ENCODE measurements at places on chromosomes 16 and 17. TPM values are rescaled to one million over a fixed set of nuclear protein-coding genes. Genes with fewer than 3 reads are reported as not detected.
A peak's percentile ranks its signal among the peaks of the same experiment; 100 is the strongest.

DNA sequence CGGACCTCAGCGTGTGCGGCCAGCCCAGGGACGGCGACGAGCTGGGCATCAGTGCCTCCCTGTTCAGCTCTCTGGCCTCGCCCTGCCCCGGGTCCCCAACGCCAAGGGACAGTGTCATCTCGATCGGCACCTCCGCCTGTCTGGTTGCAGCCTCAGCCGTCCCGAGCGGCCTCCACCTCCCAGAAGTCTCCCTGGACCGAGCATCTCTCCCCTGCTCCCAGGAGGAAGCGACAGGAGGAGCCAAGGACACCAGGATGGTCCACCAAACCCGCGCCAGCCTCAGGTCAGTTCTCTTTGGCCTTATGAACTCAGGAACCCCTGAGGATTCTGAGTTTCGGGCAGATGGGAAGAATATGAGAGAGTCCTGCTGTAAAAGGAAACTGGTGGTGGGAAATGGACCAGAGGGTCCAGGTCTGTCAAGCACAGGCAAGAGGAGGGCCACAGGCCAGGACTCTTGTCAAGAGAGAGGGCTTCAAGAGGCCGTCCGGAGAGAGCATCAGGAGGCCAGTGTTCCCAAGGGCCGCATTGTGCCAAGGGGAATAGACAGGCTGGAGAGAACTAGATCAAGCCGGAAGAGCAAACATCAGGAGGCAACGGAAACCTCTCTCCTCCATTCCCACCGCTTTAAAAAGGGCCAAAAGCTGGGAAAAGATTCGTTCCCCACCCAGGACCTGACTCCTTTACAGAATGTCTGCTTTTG, 825 bp downstream of the HASPIN start:
- DNase-seq: no peak

- no peak for DNase-seq
Observed at GRCh38 chr16:15749985-15750384, 99.9 kb downstream of the NDE1 start.

DNA sequence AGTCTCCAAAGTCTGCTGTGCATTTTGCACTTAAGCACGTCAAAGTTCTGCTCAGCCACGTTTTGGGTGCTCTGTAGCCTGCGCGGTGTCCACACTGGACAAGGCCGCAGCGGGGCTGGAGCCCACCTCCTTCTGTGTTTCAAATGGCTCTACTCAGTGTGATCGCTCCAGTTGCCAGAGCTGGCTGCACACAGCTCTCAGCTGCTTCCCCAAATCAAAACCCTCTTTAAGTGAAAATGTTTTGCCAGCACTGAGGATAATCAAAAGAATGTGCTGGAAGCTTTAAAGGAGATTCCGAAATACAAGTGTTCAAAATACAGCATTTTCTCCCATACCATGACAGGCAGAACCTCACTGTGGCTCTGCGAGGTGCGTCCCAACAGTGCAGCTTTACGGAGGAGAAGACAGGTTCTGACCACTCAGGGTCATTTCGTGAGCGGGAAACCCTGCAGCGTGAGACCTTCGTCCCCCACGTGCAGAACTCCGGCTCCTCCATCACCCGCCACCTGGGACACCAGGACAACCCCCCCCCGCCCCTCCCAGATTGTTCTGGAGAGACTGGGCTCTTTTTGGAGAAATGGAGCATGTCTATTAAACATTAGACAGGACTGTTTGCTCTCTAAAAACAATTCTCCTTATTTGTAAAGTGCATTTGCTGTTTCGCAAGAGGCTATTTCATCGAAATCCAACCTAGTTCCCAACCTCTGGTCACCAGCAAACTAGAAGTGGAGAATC, 16.6 kb downstream of the TBC1D16 start:
- DNase-seq: no peak

DNA sequence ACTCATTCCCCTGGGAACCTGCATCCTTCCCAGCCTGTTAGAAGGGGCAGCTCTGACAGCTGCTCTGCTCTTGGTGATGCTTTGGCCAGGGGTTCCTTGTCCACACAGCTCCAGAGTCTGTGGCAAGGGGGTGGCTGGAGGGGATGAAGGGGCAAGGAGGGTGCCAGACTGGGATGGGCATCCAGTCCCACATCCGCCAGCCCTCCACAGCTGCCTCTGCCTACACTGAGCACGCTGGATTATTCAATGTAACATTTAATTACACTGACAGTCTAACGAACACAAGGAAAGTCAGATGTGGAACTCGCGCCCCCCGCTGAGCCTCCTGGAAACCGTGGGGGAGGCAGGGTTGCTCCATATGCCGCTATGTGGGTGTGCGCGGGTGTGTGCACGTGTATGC, 101.1 kb downstream of the C16orf78 start:
- no peak for DNase-seq

DNA sequence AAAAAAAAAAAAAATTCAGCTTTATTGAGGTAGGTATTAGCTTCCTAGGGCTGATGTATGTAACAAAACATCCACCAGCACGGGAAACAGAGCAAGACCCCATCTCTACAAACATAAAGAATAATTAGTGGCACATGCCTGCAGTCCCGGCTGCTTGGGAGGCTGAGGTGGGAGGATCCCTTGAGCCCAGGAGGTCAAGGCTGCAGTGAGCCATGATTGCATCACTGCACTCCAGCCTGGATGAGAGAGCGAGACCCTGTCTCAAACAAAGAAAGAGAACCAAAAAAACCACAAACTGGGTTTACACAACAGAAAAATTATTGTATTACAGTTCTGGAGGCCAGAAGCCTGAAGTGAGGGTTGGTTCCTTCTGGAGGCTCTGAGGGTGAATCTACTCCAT, 4.0 kb upstream of the MMP25 start:
- DNase-seq: no peak

GRCh38 chr16:88924834-88925539, 52.0 kb downstream of the CBFA2T3 start:
- peak; percentile 66 for DNase-seq

- peak; percentile 87 for DNase-seq
Observed at GRCh38 chr16:30658731-30659506, 688 bp downstream of the FBRS start.

DNA sequence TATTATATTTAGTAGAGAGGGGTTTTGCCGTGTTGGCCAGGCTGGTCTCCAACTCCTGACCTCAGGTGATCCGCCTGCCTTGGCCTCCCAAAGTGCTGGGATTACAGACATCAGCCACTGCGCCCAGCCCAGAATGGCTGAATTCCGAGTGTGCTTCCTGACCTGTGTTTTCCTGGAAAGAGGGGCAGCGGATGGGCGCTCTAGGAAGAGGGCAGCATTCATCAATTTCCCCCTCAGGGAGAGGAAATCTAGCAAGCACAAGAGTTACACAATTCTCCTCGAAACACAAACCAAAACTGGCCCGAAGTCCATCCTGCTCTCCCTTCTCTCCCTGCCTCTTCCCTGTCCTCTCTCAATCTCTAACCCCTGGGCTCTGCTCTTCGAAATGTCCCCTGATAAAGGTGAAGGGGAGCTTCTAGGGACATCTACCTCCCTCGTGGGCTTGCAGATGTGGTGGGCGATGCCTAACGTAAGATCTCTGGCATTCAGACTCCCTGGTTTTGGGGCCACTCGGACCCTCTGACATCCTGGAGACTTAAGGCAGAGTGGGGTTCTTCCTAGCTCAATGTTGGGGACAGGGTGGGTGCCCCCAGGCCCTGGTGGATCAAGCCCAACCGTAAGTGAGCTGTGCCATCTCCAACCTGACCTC, 1.0 kb downstream of the IL27 start:
- no peak for DNase-seq

DNA sequence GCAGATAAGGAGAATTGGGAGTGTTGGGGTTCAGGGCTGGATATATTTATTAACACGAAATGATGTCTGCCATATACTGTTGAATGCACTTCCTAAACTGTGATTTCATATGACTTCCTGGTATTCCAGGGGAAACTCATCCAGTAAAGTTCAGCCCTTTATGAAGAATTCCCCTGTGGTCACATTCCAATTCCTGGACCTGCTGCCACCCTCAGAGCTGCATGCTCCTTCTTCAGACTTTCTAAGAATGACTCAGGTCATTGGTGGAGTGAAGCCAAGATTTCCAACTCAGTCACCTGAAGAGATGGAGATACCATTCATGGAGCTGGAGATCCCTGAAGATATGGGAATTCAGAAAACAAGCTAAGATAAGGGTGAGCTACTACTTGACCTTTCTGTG, 114.2 kb upstream of the TMEM97 start:
- DNase-seq: no peak

- DNase-seq: peak; percentile 71
Observed at GRCh38 chr17:82338858-82339633, 5.5 kb upstream of the SECTM1 start.

DNA sequence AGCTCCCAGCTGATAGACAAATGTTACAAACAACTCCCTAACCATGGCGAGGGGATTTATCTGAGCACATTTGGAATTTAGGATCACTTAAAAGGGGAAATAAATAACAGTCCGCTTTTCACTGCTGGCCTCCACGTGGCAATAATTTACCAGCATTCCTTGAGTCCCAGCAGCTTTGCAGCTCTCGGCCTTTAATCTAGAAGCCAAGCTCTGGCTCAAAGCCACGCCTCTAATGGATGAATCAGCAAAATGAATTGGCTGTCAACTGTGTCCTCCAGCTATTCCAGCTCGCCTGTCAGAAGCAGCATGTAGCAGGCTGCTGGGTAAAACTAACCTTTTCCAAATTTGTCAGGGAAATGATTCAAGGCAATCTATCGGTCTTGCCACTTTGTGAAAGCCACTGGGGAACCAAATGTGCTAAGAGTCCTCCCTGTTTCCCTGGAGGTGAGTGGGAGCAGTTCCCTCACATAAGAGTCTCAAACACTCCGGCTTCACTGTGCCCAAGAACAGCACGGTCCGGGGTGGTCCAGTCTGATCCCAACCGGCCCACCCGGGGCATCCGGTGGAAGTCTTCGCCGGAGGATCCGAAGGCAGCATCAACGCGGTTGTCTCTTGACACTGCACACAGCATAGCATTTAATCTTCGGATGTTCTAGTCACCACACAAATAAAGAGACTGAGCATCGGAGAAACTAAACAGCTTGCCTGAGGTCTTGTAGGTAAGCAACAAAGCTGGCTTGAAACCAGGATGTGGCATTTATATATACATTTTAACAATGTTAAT, 143.3 kb downstream of the PARN start:
- DNase-seq: peak; percentile 93

DNA sequence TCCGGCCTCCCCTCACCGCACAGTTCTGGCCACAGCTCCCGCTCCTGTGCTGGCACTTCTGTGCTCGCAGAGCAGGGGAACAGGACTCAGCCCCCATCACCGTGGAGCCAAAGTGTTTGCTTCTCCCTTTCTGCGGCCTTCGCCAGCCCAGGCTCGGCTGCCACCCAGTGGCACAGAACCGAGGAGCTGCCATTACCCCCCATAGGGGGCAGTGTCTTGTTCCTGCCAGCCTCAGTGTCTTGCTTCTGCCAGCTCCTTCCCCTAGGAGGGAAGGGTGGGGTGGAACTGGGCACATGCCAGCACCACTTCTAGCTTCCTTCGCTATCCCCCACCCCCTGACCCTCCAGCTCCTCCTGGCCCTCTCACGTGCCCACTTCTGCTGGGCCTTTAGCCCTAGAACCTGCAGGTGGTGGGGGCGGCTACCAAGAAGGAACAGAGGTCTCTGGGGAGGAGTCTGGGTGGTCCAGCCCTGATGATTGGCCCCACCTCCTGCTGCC, 645 bp upstream of the ELMO3 start:
- no peak for DNase-seq

DNA sequence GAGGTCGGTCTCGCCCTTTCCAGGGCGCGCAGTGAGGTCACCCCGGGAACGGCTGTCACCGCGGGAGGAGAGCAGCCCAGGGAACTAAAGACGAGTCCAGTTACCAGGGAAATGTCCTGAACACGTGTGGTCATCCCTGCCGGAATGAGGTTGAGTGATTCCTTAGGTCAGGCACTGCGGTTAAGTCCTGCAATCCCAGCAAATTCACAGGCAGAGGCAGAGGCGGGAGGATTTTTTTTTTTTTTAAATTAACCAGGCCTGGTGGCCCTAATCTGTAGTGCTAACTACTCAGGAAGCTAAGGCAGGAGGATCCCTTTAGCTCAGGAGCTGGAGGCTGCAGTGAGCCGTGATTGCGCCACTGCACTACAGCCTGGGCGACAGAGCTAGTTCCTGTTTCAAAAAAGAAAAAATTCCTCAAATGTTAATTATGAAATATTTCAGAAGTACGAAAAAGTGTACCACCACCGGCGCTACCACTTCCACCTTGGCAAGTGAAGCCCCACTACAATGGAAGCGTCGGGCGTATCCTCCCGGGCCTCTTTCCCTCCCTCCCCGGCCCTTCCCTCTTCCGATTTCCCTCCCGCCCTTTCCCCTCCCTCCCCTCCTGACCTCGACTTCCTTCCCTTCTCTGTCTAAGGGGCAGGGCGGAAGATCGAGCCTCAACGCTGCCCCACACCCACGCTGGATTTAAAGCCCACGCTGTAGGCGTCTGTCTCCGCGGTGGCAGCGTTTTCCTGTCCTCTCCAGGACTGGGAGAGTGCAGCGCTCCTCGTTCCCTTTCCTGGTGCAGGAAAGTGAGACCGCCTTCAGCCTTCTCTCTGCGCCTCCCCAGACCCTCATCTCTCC, 27.3 kb downstream of the SLFN11 start:
- peak; percentile 82 for DNase-seq

- DNase-seq: no peak
Observed at GRCh38 chr17:78644224-78644623, 67.0 kb upstream of the DNAH17 start.

DNA sequence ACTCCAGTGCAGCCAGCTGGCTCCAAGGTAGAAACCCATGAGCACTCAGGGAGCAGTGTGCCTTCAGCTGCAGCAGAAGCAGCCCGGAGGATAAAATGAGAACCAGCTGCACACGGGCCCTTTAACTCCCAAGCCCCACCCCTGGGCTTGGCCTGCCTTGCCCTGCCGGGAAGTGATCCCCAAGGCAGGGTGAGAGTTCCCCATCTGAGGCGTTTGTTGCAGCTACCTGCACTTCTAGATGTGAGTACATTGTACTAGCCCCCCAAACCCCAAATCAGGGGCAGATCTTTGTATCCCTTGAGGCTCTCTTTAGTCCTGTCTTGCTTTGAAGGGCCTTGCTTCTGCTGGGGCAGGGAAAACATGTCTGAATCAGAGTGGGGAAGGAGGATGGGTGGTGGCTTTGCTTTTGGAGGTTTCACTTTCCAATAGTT, at the start of gene MVP:
TSS of gene MVP (plus strand) at position 192 of the 431 bp plus-strand sequence. CDS start 10,088 bp downstream, outside the sequence.
- peak; percentile 82 for DNase-seq

- no peak for DNase-seq
Observed at GRCh38 chr17:59101178-59101577, 5.5 kb downstream of the TRIM37 start.

DNA sequence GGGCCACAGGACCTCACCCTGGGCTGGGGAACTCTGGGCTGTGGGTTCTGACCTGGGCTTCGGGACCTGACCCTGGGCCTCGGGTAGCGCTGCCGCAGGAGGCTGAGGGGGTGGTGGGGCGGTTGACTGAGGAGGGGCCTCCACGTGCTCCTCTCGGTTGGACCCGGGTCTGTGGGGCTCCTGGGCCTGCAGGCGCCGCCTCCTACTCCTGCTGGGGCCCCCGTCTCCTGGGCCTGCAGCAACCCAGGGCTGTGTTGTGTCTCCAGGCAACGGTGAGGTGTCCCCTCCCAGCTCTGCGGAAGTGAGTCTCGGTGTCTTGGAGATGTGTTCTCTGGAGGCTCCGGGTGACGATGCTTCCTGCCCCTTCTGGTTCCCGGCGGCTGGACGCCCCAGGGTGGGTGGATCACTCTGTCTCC, 41.5 kb upstream of the GNG13 start:
- no peak for DNase-seq

The TMEM88 gene
- 42.5 TPM for total RNA-seq

The GPRC5C gene
- total RNA-seq: 39.0 TPM

The SLFN11 gene
- 19.8 TPM for total RNA-seq

The SOCS1 gene
- 4.7 TPM for total RNA-seq

The ENGASE gene
- total RNA-seq: 7.7 TPM

The ACSM2A gene
- not detected for total RNA-seq

The CCL17 gene
- not detected for total RNA-seq

The PSMC5 gene
- 105 TPM for total RNA-seq
